K562 (cell line): ENCODE measurements at places on chromosomes 12 and 14.

GRCh38 chr12:6724409-6724797, 557 bp downstream of the COPS7A start:
- no peak for DNase-seq

DNA sequence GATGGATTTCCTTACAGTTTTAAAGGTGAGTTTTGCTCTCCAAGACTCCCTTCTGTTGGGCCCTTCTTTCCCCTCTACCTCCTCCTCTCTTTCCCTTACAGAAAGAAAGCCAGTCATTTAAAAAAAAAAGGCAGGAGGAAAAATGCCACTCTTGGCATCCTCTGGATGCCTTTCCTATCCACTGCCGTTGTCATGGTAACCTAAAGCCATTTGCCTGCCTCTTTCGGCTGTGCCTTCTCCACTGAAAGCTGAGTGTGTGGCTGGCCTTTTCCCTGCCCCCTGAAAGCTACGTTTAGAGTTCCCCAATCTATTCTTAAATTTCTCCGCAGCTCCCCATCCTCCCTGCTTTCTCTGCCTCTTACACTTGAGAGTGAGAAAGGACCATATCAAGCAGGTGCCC, 67.1 kb downstream of the TUNAR start:
- no peak for DNase-seq

DNA sequence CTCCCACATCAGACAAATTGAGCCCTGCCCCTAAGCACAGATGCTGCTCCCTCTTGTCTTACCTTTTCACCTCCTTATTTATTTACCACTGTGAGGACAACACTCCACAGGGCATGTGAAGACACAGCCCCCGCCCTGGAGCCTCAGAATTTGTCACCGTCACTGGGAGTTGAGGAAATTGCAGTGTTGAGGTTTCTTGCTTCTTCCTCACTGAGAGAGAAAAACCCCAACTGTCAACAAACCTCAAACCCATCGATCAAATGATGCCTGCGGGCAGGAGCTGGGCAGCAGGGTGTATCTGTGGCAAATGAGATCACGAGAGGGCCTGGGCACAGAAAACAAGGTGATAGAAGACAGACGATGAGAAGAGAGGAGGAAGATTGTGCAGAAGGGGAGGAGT, 30.5 kb upstream of the PLEKHG3 start:
- no peak for DNase-seq

GRCh38 chr14:103343164-103343879, 9.3 kb downstream of the EIF5 start:
- DNase-seq, result no peak

- DNase-seq, result no peak
These were observed 2.1 kb downstream of the KCNC2 start for GRCh38 chr12:75207338-75208083.
